Lung (tissue), 17 donors: ENCODE measurements at places on chromosomes 11 and 22. TPM values are rescaled to one million over a fixed set of nuclear protein-coding genes. Genes with fewer than 3 reads are reported as not detected.

- peaks cover 23% of the 10 kb centered on the region for H3K36me3 ChIP-seq
- no peaks in the 10 kb centered on the region for H3K4me1 ChIP-seq
- no peak overlapping the region for H3K4me3 ChIP-seq
- H3K27ac ChIP-seq, result no peak overlapping the region
Measured at GRCh38 chr22:19460036-19460435, 12.5 kb upstream of the C22orf39 start.

DNA sequence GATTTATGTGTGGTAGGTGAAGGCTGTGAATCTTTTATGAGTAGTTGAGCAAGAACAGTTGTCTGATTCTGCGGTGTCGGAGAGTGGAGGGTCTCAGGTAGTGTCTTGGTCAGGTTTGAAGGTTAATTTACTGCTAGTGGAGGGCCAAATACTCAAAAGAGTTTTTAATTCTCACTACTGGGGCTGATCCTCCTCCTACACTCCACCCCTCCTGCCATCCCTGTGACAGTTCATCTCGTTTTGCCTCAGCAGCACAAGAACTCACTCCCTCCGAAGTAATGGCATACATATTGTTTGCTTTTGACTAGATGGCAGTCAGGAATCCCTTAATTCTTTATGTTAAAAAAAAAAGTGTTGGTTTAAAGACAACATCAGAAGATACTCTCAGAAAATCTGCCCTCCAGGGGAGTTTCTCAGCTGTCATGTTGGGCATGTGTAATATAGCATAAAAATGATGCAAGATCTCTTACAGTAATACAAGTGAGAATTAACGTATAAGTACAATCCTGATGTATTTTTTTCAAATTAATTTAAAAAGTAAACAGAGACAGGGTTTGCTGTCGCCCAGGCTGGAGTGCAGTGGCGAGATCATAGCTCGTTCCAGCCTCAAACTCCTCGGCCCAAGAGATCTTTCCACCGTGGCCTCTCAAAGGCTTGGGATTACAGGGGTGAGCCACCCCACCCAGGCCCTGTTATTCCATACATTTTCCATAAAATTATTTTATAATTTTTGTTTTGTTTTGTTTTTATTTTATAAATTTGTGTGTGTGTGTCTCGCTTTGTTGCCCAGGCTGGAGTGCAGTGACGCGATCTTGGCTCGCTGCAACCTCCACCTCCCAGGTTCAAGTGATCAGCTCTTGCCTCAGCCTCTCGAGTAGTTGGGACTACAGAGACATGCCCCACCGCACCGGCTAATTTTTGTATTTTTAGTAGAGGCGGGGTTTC, 1.3 kb downstream of the FAR1 start:
- DNase-seq, result peak; percentile 11
- H3K27ac ChIP-seq, result peak overlapping the region; percentile 97
- peaks cover 6% of the 10 kb centered on the region for H3K4me1 ChIP-seq
- H3K4me3 ChIP-seq, result peak overlapping the region; percentile 97

DNA sequence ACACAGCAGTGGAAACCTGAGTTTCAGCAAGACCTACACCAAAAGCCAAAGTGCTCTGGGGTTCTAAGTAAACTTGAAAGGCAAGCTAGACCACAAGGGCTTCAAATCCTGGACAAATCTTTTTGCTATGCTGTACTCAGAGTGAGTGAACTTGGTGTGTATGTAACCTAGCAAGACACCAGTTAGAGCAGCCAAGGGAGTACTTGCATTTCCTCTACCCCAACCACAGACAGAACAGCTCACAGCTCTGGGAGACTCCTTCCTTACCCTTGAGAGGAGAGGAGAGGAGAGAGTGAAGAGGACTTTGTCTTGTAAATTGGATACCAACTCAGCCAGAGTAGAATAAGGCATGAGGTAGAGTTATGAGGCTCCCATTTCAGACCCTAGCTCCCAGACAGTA, 71.4 kb downstream of the CTSC start:
- DNase-seq, result no peak
- no peak overlapping the region for H3K27ac ChIP-seq
- no peaks in the 10 kb centered on the region for H3K27me3 ChIP-seq
- H3K36me3 ChIP-seq, result peaks cover 5% of the 10 kb centered on the region
- no peaks in the 10 kb centered on the region for H3K4me1 ChIP-seq
- H3K4me3 ChIP-seq, result no peak overlapping the region

- H3K36me3 ChIP-seq, result no peaks in the 10 kb centered on the region
- DNase-seq, result no peak
- H3K27me3 ChIP-seq, result no peaks in the 10 kb centered on the region
- no peaks in the 10 kb centered on the region for H3K4me1 ChIP-seq
- H3K27ac ChIP-seq, result no peak overlapping the region
Measured at GRCh38 chr22:23107487-23108248, 34.1 kb downstream of the RSPH14 start.

TRIM44 gene
- total RNA-seq, result 62.2 TPM

ZNF143 gene
- 32.2 TPM for total RNA-seq

TAF10 gene
- 23.9 TPM for total RNA-seq
